ENCODE measurements at places on chromosomes 12 and 14.

DNA sequence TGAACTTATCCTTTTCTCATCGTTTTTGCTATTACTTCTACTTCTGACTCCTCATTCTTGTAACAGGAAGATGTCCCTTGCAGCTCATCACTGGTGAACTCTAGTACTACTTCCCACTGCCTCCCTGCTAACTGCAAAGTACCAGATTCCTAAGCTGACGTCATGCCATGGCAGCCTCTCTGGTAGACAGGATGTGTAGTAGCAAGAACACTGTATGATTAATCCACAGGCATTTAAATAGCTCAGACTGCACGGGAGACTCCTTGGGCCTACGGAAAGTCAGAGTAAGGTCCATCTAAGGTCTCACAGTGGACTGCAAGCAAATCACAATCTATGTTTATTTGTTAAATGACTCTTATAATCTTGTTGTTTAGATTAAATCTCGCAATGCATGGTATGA lies 43.5 kb downstream of the DNAI7 start:
- peak; percentile 87 for DNase-seq

DNA sequence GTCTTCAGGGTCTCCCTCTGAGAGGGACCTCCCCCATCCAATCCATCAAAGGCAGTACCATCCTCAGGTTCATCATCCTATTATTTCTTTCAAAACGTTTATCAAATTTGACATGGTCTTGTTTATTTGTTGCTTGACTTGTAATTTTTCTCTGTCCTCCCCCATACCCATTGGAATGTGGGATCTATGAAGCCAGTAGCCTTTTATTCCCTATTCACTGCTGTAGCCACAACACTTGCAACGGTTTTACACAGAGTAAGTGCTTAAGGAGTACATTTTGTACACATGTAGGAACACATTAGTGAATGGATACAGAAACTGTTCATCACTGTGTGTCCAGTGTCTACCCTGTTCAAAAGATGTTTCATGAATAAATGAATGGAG lies 41.5 kb downstream of the IGF1 start:
- DNase-seq: no peak

DNA sequence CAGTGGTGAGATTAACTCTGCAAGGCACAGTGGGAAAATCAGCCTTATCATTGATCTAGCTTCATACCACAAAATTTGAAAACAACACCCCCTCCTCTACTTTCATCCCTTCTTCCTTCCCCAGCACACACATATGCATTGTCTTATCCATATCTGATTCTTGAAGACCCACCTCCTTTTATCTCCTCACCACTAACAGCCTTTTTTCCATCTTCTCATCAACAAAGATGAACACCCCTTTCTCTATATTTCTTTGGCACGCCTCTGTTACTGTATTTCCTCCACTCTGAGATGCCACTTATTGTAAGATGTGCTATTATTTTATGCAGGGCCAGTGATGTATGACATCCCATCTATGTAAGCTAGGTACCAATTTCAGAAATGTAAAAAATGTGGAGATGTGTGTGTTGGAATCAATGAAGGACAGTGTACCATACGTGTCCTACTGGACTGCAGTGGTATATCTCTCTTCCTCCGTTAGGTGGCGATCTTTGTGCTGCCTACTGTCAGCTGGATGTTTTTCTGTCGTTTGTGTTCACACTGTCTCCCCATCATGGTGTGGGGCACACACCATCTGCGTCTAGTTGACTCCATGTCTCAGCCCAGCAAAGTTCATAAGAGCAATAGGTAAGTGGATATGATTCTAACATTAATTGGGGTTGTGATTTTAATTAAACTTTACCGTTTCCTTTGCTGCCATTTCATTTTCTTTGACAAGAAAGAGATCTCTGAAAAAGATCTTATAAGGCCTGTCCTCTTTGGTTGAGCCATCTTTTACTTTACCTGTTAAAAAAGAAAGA lies 24.0 kb downstream of the CCDC38 start:
- DNase-seq: no peak

GRCh38 chr12:85920324-85920947 lies 46.3 kb downstream of the NTS start:
- DNase-seq: no peak

DNA sequence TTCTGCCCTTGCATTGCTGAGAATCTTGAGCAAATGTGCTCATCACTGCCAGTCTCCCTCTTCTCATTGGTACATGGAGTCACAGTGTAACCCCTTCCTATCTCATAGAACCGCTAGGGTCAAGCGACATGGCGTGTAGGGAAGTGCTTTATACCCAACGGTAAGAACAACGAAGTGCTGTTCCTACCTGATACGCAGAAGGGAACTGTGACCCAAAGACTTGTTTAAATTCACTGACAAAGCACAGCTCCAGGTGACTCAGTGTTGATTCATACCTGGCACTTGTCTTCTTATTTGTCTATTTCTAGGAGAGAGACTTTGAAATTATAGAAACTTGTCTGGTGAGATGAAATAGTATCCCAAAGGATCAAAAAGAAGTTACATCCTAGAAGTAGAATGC lies 53.7 kb downstream of the FBXL14 start:
- no peak for DNase-seq

GRCh38 chr12:96883571-96883970 lies 23.5 kb upstream of the NEDD1 start:
- DNase-seq: no peak

- no peak for DNase-seq
Measured at GRCh38 chr12:57620936-57621496, 9.8 kb downstream of the ARHGEF25 start.

DNA sequence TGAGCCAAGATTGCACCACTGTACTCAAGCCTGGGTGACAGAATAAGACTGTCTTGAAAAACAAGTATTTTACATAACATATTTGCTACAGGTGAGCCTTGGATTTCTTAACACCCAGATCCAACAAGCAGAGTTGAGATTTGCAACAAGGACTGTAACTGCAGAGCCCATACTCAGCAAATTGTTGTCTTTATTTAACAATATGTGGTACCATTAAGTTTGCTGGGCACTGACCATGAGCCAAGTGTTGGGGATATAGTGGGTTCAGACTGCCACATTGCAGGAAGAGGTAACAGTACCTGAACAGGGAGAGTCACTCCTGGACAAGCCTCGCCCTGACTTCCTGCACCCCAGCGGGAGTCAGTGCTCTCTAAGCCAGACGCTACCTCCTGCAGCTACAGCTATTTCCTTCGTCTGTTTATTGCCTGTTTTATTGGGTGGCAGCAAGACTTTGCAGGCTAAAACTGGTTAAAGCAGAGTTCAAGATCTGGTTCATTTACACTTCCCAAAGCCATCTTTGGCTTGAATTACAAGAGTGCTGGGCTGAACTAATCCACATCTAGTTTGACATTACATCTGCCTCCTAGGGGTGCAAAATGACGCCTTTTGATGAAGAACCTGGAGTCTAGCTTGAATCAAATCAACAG lies 12.5 kb downstream of the AHSA1 start:
- no peak for DNase-seq

DNA sequence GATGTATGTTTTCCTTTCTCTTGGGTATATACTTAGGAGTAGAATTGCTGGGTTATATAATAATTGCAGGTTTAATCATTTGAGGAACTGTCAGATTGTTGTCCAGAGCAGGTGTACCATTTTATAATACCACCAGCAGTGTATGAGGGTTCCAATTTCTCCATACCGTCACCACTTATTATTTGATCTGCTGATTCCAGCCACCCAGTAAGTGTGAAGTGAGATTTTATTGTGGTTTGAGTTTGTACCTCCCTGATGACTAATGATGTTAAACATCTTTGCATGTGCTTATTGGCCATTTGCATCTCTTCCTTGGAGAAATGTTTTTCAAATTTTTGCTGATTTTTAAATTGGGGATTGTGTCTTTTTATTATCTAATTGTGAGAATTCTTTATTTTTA lies 15.1 kb downstream of the NCKAP5L start:
- no peak for DNase-seq

GRCh38 chr14:88621100-88621499 lies 58.3 kb downstream of the ZC3H14 start:
- no peak for DNase-seq

DNA sequence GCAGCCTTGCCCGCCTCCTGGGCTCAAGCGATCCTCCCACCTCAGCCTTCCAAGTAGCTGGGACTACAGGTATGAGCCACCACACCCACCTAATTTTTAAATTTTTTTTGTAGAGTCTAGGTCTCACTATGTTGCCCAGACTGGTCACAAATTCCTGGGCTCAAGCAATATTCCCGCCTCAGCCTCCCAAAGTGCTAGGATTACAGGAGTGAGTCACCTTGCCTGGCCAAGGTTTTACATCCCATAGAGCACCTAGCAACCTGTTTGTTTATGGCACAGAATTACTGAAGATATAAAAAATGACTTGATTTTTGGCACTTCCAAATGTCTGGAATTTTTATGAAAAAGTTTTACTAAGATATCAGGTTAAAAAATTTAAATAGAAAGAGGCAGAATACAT lies 16.5 kb downstream of the MYO1A start:
- no peak for DNase-seq

DNA sequence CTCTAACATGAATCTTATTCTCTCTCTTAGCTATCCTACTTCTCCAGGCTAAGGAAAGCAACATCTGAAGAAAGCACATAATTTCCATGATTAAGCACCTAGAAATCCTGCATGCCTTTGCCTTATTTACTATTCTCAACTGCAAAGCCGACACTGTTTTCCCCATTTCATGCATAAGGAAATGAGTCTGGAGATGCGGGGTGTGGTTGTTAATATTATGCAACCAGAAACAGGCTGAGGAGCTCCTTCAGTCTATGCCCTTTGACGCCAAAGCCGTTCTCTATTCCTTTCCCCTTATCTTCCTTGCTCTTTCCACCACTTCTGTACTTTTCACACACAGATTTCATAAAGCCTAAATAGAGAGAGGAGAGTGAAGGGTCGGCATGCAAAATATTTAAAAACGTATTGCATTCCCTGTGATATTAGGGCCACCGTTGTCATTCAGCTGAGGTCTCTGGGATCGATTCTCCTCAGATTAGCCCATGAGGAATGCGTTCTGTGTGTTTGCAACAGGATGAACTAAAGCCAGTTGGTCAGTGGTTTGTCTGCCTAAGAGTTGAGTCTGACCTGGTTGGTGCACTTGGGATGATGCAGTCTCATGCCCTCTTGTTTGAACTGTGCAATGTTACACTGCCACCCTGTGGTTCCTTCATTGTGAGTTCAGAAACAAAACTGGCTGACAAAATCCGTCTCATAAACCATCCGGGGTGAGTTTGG lies 53.1 kb upstream of the PLEKHG7 start:
- peak; percentile 33 for DNase-seq

DNA sequence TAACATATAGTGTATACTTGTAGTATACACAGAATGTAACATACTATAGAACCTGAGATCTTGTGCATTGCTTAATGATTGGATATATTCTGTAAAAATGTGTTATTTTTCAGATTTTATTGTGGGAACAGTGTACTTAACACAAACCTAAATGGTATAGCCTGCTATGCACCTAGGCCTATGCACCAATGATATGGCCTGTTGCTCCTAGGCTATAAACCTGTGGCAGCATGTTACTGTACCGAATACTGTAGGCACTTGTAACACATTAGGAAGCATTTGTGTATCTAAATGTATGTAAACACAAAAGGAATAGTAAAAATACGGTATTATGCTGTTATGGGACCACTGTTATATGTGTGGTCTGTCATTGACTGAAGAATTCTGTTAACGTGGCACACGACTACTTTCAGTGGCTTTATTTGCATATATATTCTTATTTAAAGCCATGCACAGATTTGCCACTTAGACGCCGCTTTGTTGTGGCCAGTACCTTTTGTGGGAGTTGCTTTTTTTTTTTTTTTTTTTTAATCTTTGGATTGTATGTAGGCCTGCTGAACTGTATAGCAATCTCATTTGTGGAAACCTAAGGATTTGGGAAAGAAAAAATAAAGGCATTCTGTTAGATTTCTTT lies 7.4 kb downstream of the PAPOLA start:
- DNase-seq: no peak
